K562 (cell line): ENCODE measurements at places on chromosomes 7 and 10. TPM values are rescaled to one million over a fixed set of nuclear protein-coding genes. Genes with fewer than 3 reads are reported as not detected.

- H3K4me3 ChIP-seq, result no peak overlapping the region
- H3K36me3 ChIP-seq, result no peaks in the 10 kb centered on the region
- DNase-seq, result no peak
- H3K27ac ChIP-seq, result no peak overlapping the region
- H3K4me1 ChIP-seq, result peaks cover 3% of the 10 kb centered on the region; the same call in 1 of the 2 replicates
Measured at GRCh38 chr7:158015403-158016179, 572.0 kb downstream of the PTPRN2 start.

DNA sequence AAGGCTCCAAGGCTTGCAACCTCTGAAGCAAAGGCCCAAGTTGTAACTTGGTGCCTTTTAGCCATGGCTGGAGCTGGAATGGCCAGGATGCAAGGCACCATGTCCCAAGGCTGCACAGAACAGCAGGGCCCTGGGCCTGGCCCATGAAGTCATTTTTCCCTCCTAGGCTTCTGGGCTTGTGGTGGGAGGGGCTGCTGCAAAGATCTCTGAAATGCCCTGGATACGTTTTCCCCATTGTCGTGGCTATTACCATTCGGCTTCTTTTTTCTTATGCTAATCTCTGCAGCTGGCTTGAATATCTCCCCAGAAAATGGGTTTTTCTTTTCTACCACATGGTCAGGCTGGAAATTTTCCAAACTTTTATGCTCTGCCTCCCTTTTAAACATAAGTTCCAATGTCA lies 234.2 kb downstream of the CDK14 start:
- H3K4me3 ChIP-seq, result no peak overlapping the region
- H3K4me1 ChIP-seq, result no peaks in the 10 kb centered on the region
- H3K27ac ChIP-seq, result no peak overlapping the region
- no peaks in the 10 kb centered on the region for H3K27me3 ChIP-seq
- no peak for DNase-seq

DNA sequence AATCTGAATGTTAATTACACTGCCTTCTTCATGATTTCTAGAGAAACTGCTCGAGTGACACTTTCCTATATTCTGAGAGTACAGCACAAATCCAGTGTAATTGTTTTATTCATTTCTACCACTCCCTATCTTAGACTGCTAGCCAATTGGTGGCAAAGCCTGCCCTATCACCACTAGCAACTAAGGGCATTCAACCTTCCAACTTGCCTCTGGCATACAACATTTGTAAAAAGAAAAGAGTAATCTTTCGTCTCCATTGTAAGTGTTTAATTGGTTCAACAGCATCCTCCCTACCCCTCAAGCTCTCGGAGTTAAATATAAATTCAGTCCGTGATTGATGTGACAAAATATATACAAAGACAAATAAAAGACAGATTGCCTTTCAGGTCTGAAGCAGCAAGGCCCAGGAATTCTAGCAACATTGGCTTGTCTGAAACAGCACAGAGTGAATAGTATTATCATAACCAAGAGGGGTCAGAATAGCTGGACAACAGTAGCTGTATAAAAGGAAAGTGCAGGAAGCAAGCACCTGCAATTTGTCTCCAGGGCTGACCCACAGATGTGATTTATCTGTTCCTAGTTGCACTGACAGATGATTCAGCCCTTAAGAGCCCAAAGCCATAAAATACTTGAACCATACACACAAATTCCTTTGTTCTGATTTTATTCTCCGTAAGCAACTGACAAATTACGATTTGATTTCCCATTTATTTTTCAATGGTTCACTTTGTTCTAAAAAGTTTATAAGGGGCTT lies 47.6 kb upstream of the ANKRD1 start:
- H3K27me3 ChIP-seq, result peaks cover 5% of the 10 kb centered on the region; the same call in 1 of the 2 replicates
- H3K27ac ChIP-seq, result no peak overlapping the region
- H3K4me1 ChIP-seq, result no peaks in the 10 kb centered on the region
- H3K4me3 ChIP-seq, result no peak overlapping the region
- no peak for DNase-seq

- no peak for DNase-seq
- H3K4me3 ChIP-seq, result no peak overlapping the region
- H3K27me3 ChIP-seq, result peaks cover 26% of the 10 kb centered on the region
- H3K36me3 ChIP-seq, result no peaks in the 10 kb centered on the region
- H3K4me1 ChIP-seq, result no peaks in the 10 kb centered on the region
- H3K27ac ChIP-seq, result no peak overlapping the region
Measured at GRCh38 chr10:14534152-14534551, 203.4 kb upstream of the FRMD4A start.

GRCh38 chr7:70829221-70830059 lies 302.5 kb upstream of the GALNT17 start:
- no peak overlapping the region for H3K4me3 ChIP-seq
- H3K27me3 ChIP-seq, result peaks cover 8% of the 10 kb centered on the region; the same call in 1 of the 2 replicates
- H3K4me1 ChIP-seq, result no peaks in the 10 kb centered on the region
- DNase-seq, result peak; percentile 78

DNA sequence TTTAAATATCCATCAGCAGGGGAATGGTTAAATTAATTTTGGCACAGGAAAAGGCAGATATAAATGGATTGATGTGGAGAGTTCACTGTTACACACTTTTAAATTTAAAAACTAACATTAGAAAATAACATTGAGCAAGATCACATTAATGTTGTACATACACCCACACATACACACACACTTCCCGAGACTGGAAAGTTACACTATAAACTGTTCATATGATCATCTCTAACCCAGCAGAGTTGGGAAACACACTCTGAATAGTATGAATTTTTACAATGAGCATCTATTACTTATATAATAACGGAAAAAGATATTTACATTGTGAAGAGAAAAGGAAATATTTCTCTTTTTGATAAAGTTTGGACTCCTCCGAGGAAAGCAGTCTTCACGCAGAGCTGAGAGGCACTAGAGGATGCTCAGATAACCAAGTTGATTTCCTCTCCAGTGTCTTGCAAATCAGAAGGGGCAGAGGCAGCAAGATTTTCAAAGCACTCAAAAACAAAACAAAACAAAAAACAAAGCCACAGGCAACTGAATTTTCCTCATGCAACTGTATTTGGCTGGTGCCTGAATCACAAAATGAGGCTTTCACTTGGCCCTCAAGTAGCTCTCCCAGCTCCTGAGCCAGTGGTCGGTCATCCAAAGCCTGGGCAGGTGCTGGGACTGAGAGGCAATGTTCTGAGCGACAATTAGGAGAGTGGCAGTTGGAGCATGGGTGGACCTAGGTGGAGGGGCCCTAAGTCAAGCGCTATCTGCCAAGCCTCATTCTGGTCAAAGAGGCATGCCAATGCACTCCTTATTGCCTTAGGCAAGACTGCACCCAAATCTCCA lies 10.5 kb upstream of the GATAD1 start:
- no peak overlapping the region for H3K27ac ChIP-seq
- no peaks in the 10 kb centered on the region; the same call in 2 of the 3 replicates for H3K4me1 ChIP-seq
- no peak overlapping the region for H3K4me3 ChIP-seq
- H3K36me3 ChIP-seq, result no peaks in the 10 kb centered on the region
- no peak for DNase-seq
- no peaks in the 10 kb centered on the region for H3K27me3 ChIP-seq

DNA sequence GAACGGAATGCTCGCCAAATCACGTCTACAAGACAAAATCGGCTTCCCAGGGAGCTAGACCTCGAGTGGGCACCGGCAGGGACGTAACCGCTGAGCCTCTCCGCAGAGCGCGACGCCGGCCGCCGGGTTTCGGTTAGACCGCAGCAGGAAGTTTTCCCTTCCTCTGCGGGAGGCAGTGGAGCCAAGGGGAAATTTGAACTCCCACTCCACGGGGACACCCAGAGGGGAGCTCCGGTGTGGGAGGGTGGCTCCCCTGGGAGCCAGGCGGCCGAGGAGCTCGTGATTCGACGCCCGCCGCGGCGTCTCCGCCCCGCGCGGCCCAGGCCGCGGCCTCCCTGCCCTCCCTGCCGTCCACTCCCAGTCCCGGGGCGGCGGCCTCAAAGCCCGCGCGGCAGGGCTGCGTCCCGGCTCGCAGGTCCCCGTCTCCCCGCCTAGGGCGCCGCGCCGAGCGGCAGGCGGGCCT lies 426 bp downstream of the SYPL1 start:
- H3K4me3 ChIP-seq, result peak overlapping the region; percentile 79
- peak overlapping the region; percentile 92 for H3K27ac ChIP-seq
- peaks cover 14% of the 10 kb centered on the region for H3K4me1 ChIP-seq
- DNase-seq, result peak; percentile 81
- H3K27me3 ChIP-seq, result no peaks in the 10 kb centered on the region

- no peaks in the 10 kb centered on the region for H3K27me3 ChIP-seq
- H3K4me3 ChIP-seq, result no peak overlapping the region
- peaks cover 6% of the 10 kb centered on the region; the same call in 1 of the 2 replicates for H3K4me1 ChIP-seq
- H3K36me3 ChIP-seq, result no peaks in the 10 kb centered on the region
- DNase-seq, result no peak
Measured at GRCh38 chr7:22329816-22330524, 27.0 kb downstream of the RAPGEF5 start.

DNA sequence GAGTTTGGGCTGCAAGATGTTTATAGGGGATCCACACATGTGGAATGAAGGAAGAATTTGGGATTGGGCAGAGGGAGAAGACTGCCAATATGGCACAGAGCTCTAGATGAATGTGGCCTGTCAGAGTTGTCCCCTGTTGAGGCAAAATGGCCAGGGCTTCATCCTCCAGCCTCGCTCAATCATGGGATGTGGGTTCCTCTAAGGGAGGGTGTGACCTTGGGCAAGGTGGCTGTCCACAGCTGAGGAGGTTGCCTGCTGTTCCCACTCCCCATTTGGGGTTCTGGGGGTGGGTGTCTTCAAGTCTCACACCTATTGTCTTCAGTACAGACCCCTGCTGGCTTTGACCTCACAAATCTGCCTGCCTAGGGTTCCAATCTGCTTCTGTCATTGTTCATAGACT lies 121.6 kb upstream of the FAM204A start:
- no peaks in the 10 kb centered on the region for H3K4me1 ChIP-seq
- no peak overlapping the region for H3K27ac ChIP-seq
- H3K36me3 ChIP-seq, result no peaks in the 10 kb centered on the region
- H3K27me3 ChIP-seq, result peaks cover 3% of the 10 kb centered on the region; the same call in 1 of the 3 replicates
- no peak overlapping the region for H3K4me3 ChIP-seq

DNA sequence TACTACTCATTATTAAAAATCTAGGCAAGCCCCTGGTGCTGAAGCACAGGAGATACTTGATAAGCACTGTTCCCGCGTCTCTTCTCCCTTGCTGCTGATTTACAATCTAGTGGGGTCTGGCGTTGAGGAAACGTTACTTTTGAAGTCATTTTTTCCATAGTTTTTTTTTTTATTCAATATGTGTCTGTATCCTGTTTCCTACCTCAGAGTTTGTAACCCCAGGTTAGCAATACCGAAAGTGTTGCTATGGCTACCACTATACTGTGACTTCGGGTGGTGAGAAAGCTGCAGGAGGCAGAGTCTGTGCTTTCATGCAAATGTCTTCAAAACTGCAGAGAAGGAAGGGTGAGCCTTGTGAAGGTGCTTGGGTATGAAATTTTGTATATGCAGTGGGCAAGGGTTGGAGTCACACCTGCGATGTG lies 458.8 kb upstream of the GHITM start:
- H3K36me3 ChIP-seq, result no peaks in the 10 kb centered on the region
- no peaks in the 10 kb centered on the region for H3K27me3 ChIP-seq
- H3K27ac ChIP-seq, result no peak overlapping the region
- no peak for DNase-seq
- no peak overlapping the region for H3K4me3 ChIP-seq

GPER1 gene
- 0.11 TPM in 1 of 2 replicates, not detected in the other for total RNA-seq

DNA sequence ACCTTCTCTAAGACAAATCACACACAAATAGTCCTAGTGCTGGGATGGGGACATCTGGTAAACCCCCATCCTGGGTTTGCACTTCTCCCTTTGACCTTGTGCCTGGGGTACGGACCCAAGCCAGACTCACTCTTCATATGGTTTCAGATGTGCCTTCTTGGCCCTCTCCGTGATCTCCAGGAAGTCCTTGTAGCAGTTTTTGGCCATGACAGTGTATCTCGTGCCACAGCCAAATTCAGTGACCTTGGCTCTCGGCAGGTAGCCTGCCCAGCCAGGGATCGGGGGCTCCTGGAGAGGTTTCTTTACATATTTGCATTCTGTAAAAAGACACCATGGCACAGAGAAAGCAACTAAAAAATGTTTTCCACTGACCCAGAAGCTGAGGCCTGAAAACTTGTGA lies 43.9 kb downstream of the PNLIPRP2 start:
- DNase-seq, result no peak
- no peaks in the 10 kb centered on the region for H3K27me3 ChIP-seq
- no peak overlapping the region for H3K27ac ChIP-seq

GRCh38 chr10:7423521-7423920 lies 12.7 kb upstream of the SFMBT2 start:
- no peaks in the 10 kb centered on the region for H3K36me3 ChIP-seq
- H3K4me1 ChIP-seq, result no peaks in the 10 kb centered on the region
- H3K4me3 ChIP-seq, result no peak overlapping the region

DNA sequence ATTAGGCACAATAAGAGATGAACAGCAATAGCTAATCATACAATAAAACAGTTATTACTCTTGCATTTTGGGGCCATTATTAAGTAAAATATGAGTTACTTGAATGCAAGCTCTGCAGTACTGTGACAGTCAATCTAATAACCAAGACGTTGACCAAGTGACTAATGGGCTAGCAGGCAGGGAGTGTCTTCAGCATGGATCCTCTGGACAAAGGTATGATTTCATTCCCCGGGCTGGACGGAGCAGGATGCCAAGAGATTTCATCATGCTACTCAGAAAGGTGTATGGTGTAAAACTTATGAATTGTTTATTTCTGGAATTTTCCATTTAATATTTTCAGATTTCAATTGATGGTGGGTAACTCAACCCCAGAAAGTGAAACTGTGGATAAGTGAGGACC lies 80.9 kb downstream of the SHH start:
- DNase-seq, result no peak
- H3K4me3 ChIP-seq, result no peak overlapping the region
- H3K4me1 ChIP-seq, result peaks cover 3% of the 10 kb centered on the region; the same call in 1 of the 2 replicates
- no peaks in the 10 kb centered on the region for H3K27me3 ChIP-seq
- no peak overlapping the region for H3K27ac ChIP-seq
